Hematopoietic multipotent progenitor cell treated with erythropoietin and hydrocortisone succinate and interleukin-3 and kit ligand, for 8 days (in vitro differentiated cells): ENCODE measurements at places on chromosomes 12 and 14.
A peak's percentile ranks its signal among the peaks of the same experiment; 100 is the strongest.

DNA sequence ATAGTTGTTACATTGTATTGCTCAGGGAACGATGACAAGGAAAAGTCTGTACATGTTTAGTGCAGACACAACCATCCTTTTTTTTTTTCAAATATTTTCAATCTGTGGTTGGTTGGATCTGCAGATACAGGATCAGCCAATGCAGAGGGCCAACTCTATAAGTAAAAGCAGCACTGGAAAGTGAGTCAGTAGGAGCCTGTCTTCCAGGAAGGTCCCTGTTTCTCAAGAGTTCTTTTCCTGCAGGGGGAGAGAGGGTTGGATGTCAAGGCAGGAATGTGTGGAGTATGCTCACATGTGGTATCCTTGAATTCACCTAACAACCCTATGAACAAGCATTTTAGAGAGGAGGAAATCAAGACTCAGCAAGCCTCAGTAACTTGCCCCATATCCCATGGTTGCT is 409.1 kb downstream of the NPAS3 start:
- no peak for DNase-seq

GRCh38 chr12:94829552-94829951 is 173.9 kb downstream of the NDUFA12 start:
- no peak for DNase-seq

- DNase-seq, result no peak
Observed at GRCh38 chr12:18719922-18720510, 17.8 kb downstream of the PLCZ1 start.

- no peak for DNase-seq
Observed at GRCh38 chr12:128025589-128026245, 241.3 kb upstream of the TMEM132C start.

- DNase-seq, result no peak
Observed at GRCh38 chr12:104414581-104415341, 42.0 kb upstream of the CHST11 start.

DNA sequence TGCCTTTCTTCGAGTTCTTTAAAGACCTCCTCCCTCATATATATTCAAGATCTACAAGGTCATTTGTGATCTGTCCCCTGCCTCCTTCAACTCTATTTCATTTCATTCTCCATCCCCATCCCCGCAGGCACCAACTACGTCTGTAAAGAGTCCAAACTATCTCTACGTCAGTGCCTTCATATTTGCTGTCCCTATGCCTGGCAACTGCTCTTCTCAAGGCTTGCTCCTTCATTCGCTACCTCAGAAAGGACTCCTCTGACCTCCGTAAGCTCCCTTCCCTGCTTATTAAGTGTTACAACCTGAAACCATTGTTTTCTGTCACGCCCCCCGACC is 650 bp downstream of the LLPH start:
- no peak for DNase-seq

- DNase-seq, result no peak
Observed at GRCh38 chr12:9041321-9041720, 52.0 kb downstream of the KLRG1 start.

DNA sequence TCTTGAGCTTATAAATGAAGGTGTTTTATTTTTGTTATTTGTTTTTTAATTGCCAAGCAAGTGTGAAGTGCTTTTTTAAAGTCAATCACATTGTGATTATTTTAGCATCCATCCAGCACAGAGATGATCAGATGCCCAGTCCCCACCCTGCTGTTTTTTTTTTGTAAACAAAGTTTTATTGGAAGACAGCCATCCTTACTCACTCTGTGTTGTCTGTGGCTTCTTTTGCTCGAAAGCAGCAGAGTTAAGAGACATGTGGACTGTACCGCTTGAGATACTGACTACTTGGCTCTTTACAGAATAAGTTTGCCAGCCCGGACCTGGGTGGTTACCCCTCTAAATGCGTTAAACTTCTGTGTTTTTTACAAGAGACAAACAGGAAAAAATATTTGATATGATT is 30.9 kb upstream of the AMN start:
- DNase-seq, result no peak

GRCh38 chr12:98504368-98504617 is 11.1 kb upstream of the TMPO start:
- DNase-seq, result no peak

- no peak for DNase-seq
Observed at GRCh38 chr12:104342635-104343249, 39.2 kb downstream of the EID3 start.

DNA sequence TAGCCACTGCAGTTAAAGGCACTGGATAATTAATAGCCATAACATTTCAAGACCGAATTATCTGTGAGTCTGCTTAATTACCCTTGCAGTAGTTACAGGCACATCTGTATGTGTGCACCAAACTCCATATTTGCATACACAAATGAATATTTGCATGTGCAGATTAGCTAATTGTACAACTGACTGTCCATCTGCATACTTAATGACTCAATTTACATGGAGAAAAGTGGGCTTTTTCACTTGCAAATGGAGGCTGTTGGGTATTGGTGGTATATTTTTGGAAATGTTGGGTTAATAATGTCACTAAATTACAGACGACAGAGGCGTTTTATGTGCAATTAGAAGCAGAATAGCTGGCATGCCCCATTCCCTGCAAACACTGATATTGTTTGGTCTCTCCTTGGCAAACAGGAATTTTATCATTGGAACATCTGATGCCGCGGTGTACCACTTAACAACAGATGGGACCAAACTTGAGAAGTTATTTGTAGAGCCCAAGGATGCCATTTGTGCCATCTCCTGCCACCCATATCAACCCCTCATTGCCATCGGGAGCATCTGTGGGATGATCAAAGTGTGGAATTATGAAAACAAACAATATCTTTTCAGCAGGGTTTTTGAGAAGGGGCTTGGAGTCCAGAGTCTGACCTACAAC is 39.6 kb downstream of the CFAP251 start:
- no peak for DNase-seq

DNA sequence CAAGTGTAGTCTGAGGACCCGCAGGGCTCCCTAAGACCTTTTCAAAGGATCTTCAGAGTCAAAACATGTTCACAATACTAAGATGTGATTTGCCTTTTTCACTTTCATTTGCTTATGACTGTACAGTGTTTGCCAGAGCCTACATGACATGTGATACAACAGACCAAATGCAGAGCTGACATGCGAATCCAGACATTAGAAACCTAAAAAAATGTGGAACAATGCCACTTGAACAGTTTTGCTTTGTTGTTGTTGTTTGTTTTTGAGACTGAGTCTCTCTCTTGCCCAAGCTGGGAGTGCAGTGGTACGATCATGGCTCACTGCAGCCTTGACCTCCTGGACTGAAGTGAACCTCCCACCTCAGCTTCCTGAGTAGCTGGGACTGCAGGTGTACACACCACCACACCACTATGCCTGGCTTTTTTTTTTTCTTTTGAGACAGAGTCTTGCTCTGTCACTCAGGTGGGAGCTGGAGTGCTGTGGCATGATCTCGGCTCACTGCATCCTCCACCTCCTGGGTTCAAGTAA is 5.3 kb upstream of the RAB35 start:
- no peak for DNase-seq

- DNase-seq, result no peak
Observed at GRCh38 chr14:93267149-93267711, 60.2 kb downstream of the UBR7 start.

DNA sequence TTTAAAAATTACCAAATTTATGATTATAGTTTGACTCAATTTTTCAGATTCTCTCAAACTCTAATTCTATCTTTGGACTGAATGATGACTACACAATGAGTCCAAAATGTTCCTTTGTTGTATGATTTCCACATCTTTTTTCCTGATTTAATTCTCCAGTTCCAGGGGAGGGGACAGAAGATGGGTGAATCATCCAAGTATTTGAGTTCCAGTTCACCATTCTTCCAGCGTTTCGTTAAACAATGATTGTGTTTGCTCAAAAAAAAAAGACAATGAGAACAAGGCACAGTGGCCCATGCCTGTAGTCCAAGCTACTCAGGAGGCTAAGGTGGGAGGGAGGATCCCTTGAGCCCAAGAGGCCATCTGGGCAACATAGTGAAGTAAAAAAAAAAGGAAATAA is 23.8 kb downstream of the BAZ1A start:
- DNase-seq, result no peak

GRCh38 chr14:65423982-65424381 is 11.5 kb downstream of the FUT8 start:
- no peak for DNase-seq

DNA sequence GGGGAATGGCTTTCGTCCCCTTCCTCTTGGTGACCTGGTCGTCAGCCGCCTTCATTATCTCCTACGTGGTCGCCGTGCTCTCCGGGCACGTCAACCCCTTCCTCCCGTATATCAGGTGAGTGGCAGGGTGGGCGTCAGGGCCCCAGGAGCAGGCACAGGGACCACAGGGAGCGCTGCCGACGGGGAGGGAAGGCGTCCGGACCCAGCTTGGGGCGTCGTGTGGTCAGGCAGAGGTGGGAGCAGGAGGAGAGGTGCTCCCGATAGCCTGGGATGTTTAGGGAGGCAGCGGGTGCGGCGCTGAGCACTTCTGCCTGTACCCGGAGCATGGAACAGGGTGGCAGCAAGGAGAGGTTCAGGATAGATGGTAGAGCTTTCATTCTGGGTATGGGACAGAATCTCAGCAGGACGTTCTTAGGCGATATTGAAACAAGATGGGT is 444 bp downstream of the DRAM1 start:
- peak; percentile 34 for DNase-seq

- no peak for DNase-seq
Observed at GRCh38 chr14:75281654-75282019, 3.0 kb downstream of the FOS start.

- DNase-seq, result no peak
Observed at GRCh38 chr14:55684956-55685584, 105.1 kb downstream of the KTN1 start.

- no peak for DNase-seq
Observed at GRCh38 chr12:5204271-5204670, 160.6 kb downstream of the KCNA5 start.

DNA sequence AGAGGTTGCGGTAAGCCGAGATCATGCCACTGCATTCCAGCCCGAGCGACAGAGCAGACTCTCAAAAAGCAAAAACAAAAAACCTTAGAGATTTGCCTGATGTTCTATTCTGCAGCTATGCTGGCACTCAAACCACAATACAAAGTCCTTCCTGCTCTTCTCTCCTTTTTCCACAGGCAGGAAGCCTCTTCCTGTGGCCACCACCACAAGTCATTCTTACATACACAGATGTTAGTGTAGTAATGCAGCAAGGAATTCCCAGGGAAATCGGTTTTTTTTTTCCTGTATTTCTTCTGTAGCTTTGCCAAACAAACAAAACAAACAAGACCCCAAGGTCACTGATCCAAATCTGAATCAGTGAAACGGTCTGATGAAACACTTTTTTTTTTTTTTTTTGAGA is 104.3 kb downstream of the FIGNL2 start:
- DNase-seq, result no peak

DNA sequence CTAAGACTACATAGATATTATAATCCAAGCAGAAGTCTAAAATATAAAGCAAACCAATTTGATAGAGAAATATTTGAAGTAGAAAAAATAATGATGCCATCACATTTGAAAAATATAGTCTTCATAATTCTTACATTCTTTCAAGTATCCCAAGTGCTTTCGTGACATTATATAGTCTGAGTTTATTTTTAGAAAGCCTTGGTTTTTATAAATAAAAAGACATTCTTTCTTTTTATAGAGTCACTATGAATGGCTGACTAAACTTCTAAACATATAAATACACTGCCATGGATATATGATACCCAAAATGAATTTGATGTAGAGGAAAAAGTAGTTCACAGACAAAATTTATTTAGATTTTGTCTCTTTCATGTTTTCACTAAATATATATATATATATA is 135.1 kb upstream of the PDZRN4 start:
- DNase-seq, result no peak

DNA sequence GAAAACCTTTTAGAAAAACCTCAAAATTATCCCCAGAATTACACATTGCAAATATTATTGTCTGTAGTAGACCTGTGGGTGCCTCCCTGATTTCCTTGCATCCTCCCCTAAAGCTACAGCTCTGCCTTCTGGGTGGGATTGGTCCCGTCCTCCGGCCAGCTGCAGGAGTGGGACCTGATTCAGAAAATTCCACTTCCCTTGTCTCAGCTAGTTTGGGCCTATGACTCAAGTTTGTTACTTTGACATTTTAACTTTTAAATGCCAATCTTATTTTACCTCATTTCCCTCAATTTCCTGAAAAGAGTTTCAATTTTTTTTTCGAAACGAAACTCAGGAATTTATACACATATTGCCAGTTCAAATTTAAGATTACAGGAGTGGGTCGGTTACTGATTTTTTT is 13.2 kb upstream of the SLC41A2 start:
- no peak for DNase-seq

GRCh38 chr12:84507956-84508850 is 404.4 kb downstream of the SLC6A15 start:
- DNase-seq, result no peak

DNA sequence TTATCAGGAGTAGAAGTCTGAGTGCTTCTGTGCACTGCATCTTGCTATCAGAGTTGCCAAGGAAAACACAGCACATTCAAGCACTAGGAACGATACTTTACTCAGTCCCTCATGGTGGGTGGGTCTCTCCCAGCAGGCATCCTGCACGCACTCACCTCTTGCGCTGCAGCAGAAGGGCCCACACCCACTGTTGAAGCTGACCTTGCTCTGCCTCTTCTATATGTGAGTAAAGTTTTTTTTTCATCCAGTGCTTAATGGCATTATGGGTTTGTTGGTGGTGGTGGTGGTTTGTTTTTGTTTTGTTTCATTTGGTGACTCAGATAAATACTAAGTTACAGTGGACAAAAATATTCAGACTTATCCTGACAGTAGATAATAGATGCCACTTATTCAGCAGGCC is 348.5 kb downstream of the EGLN3 start:
- no peak for DNase-seq

DNA sequence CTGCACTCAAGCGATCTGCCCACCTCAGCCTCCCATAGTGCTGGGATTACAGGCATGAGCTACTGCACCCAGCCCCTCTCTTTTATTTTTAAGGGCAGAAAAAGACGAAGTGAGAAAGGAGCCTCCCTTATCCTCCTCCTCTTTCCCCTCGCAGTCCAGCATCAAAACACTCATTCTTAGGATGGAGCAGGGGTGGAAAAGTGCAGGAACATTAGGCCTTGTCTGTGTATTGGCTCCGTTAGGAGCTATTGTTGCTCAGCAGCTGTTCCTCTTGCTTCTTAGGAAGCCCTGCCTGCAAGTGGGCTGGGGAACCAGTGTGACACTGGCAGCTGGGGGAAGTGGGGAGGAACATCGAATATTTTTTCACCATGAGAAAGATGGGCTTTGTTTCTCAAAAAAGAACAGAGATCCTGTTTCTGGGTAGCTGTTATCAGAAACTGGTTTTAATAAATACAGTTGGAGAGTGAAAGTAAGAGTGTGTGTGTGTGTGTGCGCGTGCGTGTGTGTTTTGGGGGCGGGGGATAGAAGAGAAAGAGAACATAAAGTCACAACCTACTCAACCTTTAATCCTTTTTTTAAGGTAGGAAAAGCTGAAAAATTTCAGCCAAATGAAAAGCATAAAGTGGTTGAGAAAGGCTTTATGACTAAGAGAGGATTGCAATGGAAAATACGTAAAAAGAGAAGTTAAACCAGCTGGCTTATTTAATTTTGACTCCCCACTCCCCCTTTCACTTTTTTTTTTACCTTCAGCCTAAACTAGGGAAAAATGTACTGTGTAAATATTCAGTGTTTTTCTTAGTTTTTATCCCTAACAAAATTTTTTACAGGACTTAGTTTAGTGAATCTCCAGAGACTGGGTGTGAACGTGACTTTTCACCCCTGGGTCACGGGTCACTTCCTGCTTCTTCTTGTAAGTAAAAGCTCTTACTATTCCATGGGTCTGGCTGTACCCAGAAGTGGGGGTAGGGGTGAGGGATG is 197.2 kb upstream of the PLEKHG7 start:
- DNase-seq, result no peak
